ENCODE measurements at places on chromosomes 6 and 20.

DNA sequence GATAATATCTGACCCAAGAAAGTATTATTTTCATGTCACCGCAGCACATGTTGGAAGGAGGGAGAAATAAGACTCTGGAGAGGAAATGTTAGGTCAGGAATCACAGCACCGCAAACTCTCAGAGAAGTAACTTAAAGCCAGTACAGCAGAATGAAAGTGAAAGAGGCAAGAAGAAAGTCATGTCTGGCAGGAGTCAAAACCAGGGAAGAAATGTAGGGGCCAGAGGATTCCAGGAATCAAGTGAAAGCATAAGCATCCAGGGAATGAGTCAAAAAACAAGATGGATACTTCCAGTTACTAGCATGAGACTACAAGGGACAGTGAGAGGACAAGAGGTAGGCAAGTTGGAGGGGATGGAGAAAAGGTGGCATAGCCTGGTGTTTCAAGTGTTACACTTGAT is 80.4 kb downstream of the AK9 start:
- no peak for DNase-seq

DNA sequence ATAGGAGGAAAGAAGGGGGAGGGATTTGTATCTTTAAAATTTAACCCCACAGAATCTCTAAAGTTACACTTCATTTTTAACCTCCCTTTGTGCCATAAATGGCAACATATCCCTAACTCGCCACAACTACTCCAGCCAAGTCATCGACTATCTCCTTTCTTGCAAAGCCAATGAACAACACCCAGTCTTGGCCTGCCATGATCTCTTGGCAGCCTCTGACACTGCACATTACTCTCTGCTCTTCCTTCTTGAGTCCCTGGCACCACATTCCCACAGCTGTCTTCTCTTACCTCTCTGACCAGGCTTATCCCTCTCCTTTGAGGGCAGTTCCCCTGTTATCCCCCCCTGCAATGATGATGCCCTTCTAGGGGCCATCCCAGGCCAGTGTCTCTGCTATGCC is 42.5 kb downstream of the MBOAT1 start:
- DNase-seq = no peak

GRCh38 chr6:150238336-150238741 is 95.5 kb downstream of the PPP1R14C start:
- no peak for DNase-seq

DNA sequence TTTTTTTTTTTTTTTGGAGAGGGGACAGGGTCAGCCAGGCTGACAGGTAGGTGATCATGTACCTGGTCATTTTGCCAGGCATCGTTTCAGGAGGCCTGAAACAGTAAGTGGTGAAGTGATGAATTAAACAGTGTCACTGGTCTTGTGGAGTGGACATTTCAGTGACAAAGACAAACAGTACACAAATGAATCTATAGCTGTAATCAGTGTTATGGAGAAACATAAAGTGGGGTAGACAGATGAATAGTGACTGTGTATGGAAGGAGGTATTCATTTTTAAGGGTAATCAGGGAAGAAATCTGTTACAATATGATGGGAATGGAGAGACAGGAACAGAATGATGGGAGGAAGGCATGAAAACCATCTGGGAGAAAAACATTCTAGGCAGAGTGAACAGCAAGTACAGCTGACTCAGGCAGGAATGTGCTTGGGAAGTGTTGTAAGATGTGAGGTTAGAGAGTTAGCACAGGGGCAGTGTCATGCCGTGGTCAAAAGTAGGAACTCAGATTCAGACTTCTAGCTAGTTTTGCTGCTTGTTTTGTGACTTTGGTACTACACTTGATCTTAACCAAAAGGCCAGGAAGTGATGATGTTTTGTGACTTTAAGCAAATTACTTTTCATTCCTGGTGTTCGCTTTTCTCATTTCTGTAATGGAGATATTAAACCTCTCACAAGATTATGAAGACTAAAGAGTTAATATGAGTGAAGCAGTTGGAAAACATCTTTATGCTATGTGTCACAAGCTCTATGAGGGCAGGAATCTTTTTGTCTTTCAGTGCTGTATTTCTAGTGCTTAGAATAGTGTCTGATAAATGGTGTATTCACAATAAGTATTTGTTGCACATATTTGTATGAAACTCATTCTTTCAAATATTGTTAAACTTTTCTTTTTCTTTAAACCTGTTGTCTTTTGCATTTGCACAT is 43.4 kb downstream of the QKI start:
- DNase-seq = no peak

GRCh38 chr20:40634891-40635290 is 54.1 kb downstream of the MAFB start:
- DNase-seq = no peak

- no peak for DNase-seq
Measured at GRCh38 chr6:131073577-131073976, 10.5 kb upstream of the EPB41L2 start.

- DNase-seq = no peak
Measured at GRCh38 chr6:169530752-169531123, 171.1 kb downstream of the WDR27 start.

- no peak for DNase-seq
Measured at GRCh38 chr6:167766986-167767714, 59.6 kb upstream of the AFDN start.

GRCh38 chr20:37970856-37971245 is 62.4 kb downstream of the TTI1 start:
- DNase-seq = no peak

- DNase-seq = no peak
Measured at GRCh38 chr6:111230351-111231089, 143.2 kb downstream of the SLC16A10 start.

GRCh38 chr6:72626126-72626525 is 4.3 kb downstream of the KCNQ5 start:
- DNase-seq = no peak

- DNase-seq = no peak
Measured at GRCh38 chr20:6157345-6157744, 34.5 kb upstream of the FERMT1 start.

- no peak for DNase-seq
Measured at GRCh38 chr20:53657279-53657678, 63.6 kb upstream of the ZNF217 start.

DNA sequence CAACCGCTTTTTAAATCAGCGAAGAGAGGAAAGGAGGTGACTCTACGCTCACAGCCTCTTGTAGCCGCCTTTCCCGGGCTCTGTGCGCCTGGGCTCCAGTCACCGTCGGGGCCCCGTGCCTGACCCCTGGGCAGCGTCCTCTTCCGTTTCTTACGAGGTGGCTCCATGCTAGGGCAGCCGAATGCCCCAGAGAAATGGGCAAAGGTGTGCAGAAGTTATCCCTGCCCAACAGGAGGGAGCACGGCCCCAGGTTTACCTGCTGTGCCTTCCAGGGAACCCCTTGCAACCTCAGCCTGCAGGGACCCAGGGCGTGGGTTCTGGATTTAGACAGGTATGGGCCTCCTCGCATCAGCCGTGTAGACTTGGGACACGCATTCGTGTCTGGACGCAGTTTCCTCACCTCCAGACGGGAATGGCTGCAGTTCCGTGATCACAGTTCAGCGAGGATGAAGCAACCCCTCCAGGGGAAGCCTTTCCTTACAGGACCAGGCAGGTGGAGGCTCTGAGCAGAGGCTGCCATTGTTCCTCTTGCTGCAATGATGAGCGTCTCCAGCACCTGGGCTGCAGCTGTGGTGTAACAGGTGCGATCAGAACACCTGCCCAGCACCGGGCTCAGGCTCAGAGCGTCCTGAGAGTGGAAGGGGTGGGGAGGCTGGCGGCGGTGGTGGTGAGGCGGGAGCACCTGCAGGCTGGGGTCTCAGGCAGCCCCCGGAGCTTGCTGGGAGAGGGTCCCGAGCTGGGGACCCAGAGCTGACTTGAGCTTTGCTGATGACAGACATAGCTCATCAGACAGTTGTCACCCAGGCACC is 81.3 kb upstream of the BHLHE23 start:
- DNase-seq = no peak

DNA sequence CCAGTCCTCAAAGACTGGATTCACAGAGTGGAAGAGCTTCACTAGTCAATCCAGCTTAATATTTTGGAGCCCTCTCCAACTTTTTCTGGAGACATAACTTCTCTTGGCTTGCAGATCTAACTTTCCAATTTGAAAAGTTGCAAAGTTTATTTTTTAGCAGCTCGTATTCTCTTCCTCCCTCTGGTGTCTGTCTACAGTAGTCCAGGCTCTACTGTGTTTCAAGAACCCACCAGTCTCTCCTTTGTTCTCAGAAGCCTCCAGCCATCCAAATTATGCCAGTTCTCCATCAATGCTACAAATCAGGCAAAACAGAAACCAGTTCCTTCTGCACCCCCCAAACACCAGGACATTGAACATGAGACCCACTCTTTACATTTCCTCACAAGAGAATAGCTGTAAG is 376.1 kb upstream of the OPRM1 start:
- no peak for DNase-seq

- no peak for DNase-seq
Measured at GRCh38 chr6:32603888-32604287, 14.2 kb upstream of the HLA-DRB1 start.

- DNase-seq = no peak
Measured at GRCh38 chr20:5402903-5403531, 86.3 kb upstream of the PROKR2 start.

- DNase-seq = no peak
Measured at GRCh38 chr20:16555754-16556153, 17.5 kb downstream of the KIF16B start.

DNA sequence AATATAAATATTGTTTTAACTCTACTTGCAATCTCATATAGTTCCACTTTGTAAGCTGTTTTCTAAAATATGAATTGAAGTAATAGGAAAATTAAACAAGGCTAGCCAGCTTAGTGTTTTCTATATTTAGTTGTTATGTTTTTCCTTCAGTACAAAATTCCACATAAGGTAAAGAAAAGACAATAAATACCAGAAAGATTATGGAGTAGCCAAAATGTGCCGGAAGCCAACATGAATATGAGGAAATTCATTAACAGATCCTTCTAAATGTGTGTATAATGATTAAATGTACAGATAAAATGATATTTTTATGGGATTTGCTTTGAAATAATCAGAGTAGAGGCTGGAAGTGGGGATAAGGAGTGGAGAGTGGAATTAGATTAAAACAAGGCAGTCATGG is 52.5 kb upstream of the COL21A1 start:
- no peak for DNase-seq

DNA sequence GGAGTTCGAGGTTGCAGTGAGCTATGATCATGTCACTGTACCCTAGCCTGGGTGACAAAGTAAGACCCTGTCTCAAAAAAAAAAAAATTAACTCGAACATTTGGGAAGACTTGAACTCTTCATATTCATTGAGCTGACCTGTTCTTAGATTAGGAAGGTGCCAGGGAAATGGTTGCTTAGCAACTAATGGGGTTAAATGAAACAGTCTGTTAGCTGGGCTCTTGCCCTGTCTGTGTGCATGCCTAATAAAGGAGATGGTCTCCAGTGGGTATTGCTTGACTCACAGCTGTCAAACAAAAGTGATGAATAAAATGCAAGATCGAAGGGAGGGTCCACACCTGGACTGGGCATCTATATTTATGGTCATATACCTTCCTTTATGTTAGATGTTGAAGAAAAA is 101.8 kb downstream of the KLHL32 start:
- DNase-seq = no peak

DNA sequence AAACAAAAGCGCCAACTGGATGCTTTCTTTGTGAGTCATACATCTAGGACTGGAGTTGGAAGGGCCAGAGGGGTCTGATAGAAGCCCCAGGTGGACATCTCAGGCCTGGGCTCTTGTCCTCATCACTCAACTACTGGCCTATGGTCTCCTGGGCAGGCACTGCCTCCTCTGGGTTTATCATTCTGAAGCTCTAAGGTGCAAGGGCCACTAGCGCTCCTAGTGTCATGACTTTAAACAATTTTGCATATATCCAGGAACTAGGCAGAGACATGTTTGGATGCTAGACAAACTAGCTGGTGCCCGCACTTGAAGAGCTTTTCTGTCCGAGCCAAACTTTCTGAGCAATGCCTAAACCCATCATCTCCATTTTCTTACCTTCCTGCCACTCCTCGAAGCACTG is 72.3 kb downstream of the CD164 start:
- no peak for DNase-seq

DNA sequence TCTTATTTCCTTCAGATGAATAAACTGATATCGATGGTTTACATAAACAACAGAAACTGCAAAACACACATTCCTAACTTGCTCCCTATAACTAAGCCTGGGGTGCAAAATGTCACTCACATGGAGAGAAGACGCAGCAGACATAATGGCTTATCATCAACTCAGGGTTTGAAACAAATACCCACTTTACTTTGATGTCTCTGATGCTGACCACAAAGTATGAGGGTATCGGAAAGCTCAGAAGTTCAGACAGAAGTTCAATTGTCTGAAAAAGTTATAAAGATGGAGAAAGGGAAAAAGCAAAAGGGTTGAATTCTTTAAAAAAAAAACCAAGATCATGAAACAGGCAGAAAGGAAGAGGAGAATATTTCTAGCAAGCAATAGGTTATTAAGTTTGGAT is 102.7 kb downstream of the FOXC1 start:
- no peak for DNase-seq

DNA sequence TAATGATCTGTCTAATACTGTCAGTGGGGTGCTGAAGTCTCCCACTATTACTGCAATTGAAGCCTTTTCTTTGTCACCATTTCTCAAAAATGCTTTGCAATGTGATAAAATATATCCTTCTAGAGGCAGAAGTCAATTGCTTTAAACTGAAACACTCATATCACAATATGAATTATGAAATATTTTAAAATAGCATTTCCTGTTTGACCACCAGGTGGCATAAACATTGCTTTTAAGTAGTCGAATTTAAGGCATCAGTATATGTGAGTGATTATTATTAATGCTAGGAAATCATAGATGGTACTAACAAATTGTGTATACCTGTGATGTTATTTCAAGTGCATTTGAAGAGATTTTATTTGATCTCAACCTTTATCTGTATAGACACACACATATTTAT is 87.5 kb downstream of the MEI4 start:
- DNase-seq = no peak

DNA sequence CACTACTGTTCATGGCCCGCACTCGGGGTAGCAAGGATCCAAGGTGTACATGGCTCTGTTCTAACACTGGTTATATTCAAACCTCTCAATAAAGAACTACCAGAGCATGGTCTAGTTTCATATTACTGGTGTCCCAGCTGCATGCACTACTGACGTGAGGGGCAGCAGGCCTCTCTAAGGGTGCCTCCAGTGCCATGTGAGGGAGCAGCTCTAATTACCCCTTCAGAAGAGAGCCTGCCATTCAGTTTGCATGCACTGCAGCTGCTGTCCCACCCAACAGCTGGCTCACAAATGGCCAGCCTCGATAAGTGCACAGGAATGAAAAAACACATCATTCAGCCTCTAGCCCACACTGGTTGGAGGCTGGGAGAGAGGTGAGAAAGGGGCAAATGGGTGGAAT is 85.2 kb downstream of the SMLR1 start:
- no peak for DNase-seq

- peak; percentile 55 for DNase-seq
Measured at GRCh38 chr6:107115695-107116327, 496 bp upstream of the BEND3 start.
